ENCODE measurements at places on chromosomes 4 and X.

DNA sequence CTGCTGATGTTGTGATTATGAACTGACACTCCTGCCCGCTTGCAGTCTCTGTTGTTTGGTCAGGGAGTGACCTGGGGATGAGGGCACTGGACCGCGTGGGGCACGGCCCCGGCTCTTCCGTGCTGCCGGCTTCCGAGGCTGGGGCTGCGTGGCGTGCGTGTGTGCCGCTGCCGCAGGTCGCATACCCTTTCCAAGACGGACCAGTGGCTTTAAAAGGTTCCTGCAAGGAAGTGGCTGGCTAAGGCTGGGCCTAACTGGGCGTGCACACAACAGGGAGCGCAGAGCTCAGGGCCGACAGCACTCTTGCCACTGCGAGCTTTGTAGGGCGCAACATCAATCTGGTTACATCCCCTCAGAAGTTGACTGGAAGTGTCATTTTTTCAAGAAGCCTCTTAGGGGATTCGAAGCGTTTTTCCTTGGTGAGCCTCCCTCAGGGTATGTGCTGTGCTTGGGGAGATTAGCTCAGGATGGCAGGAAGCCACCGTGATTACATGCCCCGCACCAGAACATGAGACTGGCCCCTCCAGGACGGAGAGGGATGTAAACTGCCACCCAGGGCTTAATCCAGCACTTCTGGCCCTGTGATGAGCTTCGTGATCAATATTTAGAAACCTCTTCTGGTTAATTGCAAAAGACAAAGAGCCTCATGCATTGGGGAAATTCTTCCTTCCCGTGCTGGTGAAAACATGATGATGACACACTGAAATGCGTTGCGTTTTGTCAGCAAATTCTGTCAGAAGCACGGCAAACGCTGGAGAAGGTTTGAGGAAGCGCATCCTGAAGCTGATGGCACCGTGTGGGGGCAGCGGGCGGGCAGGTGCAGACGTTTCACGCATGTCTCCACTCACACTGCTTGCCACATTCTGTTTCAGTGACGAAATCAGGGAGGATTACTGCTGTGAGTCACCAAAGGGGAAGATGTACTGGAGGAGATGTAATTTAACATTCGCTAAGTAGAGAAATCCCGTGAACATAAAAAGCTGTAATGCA, 11.1 kb downstream of the MAEA start:
- no peak for DNase-seq

DNA sequence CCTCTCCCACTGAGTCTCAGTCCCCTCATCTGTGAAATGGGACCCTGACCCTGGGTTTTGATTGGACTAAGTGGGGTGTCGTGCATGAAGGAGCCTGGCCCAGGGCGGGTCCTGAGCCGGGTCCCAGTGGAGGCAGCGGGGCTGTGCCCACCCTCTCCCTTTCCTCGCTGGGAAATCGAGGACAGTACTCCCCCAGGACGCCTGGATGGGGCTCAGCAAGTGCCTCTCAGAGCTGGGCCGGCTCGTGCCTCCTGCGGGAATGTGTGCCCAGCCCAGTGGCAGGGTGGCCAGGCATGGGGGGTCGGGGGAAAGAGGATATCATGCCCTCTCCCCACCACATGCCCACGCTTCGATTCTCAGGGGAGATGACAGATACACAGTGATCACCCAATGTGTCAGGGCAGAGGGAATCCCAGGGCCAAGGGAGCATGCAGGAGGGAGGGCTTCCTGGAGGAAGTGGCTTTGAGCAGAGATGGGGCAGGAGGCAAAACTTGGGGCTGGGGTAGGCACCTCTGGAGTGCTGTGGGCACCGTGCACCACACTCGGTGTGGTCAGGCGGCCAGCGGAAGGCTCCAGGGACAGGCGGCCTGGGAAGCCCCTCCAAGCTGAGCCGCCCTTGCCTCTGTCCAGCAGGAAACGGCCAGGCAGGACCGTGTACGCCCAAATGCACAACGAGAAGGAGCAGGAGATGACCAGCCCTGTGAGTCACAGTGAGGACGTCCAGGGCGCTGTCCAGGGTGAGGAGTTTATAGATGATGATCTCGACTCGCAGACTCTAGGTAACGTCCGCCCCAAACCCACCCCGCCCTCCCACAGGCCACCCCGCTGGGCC, 203.0 kb downstream of the AFAP1 start:
- no peak for DNase-seq

- DNase-seq, result no peak
These were observed 119.7 kb downstream of the FRYL start for GRCh38 chr4:48660347-48660746.

DNA sequence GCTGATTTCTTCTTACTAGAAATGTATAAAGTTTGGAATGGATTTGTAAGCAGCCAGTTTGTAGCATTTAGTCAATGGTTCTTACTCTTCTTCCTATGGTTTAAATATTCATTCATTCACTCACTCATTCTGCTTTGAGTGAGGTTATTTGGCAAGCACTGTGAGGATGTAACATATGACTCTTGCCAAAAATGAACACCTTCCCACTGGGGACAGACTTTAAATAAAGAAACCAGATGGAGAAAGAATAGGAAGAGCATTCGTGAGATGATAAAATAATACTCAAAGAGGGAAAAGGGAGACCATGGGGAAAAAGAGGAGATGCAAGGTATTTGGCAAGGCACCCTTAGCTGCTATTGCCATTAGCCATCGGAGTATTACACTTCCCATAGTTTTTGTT, 586.1 kb downstream of the ADGRL3 start:
- no peak for DNase-seq

DNA sequence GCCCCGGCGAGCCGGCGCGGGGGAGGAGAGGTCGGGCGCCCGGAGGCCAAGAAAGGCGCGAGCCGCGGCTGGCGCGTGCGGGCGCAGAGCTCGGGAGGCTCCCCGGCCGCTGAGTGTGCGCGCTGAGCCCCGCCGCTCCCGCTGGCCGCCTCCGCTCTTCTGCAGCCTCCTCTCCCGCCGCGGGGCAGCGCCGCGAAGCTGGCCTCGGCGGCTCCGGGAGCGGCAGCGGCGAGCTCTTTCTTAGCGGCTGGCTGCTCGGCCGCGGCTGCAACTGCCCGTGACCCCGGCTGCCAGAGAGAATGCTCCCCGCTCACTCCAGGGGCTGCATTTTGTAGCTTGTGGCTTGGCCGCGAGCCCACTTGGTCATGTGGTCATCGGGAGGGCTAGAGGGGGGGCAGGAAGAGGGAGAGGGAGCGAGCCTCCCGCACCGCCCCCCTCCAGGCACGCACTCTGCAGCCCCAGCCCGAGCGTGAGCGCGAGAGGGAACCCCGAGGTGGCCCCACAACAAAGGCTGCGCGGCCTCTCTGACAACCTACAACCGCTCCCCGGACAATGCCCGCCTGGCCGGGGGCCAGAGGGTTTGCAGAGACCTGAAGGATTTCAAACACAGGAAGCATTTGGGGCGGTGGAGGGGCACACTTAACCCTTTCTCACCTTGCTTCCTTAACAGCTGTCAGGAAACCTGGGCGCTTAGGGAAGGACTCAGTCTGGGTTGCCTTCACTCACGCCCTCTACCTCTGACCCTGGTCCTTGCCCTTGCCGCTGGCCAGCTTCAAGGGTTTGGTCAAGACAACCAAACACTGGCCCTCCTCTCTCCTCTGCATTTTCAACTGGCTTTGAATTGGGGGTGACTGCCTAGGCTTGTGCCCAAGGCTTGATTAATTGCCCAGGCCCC, at the start of gene APLN:
Gene APLN, minus strand, starts transcription at position 305 of the 895 bp plus-strand sequence. CDS start 326 bp downstream, outside the sequence.
- DNase-seq, result no peak

DNA sequence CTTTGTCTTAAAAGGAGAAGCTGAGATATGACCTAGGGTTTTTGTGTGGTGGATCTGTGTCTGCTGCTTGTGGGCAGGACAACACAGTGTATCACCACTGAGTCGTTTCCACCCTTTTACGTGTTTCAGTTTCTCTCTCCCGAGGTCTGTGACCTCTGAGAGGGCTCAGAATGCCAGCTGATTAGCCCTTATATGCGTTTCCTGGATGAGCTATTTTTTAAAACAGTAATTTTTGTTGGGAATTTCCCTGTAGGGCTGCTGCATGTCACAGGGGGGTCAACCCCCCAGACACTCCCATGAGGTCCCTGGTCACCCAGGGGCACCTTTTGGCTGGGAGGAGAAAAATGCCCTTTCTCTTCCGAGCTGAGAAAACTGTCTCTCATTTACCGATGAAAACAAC, 170.4 kb upstream of the CASK start:
- DNase-seq, result no peak

GRCh38 chrX:136047016-136047642, 61.9 kb downstream of the SLC9A6 start:
- DNase-seq, result no peak

- DNase-seq, result no peak
These were observed 126.2 kb downstream of the MAPK10 start for GRCh38 chr4:86233681-86234080.

GRCh38 chr4:125168531-125168930, 146.2 kb upstream of the FAT4 start:
- no peak for DNase-seq

DNA sequence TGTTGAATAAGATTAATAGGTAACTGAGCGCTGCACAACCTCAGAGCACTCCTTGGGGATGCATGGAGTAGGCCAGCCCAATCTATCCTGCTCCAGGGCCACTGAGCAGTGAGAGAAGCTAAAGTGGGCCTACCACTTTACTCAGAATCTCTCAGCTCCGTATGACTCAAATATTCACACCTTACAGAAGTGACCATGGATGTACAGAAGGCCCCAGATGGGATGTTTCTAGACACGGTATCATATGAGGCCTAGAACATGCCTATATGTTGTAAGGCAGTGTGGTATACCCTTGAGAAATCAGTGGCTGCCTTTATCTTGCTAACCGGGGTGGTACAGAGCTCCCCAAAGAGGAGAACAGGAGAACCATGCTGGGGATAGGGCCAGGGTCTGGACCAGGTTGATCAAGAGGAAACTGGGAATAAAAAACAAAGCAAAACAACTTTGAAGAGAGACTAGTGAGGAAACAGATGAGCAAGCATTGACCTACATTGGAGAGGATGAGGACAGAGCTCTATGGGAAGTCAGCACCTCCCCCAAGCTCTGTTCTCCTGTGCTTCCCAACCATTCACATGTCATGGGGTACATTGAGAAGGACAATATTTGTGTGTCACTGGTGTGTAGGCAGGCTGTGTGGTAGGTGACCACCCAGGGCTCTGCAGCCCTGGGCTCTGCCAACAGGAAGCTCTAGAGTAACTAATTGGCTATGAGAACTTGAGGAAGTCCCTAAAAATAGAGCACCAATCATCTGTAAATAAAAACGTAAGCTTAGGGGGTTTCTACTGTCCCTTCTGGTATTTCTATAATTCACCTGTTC, 31.4 kb downstream of the HOPX start:
- DNase-seq, result no peak

DNA sequence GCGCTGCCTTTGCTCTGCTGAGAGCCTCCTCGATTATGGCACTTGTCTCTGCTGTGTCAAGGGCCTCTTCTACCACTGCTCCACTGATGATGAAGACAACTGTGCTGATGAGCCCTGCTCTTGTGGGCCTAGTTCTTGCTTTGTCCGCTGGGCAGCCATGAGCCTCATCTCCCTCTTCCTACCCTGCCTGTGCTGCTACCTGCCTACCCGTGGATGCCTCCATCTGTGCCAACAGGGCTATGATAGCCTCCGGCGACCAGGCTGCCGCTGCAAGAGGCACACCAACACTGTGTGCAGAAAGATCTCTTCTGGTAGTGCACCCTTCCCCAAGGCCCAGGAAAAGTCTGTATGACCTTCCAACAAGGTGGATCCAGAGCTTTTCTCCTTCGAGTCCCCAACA, 106.8 kb upstream of the VAMP7 start:
- DNase-seq, result no peak

DNA sequence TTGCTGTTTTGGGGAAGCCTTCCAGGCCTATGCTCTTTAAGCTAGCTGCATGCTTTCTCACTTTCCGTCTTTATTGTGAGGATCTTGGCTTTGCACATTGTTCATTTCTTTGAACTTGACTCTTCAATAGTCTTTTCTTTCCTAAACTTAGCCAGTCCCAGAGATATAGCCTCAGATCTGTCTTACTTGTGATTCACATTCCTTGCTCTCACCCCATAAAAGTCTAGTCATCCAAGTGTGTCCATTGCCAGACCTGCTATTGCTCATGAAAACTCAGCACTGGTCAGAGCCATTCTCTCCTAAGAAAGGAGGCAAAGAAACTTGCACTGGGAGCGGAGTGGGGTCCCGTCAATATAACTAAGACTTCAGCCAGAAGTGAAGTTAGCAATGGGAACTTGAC, 275.0 kb upstream of the CTSO start:
- no peak for DNase-seq

DNA sequence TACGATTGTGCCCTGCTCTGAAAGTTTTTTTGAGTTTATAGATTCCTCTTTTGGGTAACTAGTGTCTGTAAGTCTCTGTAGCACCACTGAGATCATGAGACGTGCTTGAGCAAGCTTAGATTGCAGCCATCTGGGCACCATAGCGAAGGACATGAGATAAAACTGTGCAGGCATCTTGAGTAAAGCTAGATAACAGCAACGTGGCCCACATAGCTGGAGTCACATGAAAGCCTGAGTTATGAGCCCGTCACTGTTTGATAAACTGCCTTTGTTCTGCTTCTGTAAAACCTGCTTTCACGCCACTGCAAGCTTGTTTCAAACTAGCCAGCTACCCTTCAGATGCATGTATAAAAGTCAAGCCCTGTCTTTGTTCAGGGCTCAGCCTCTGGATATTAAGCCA, 359.1 kb upstream of the CXorf51A start:
- no peak for DNase-seq

- DNase-seq, result no peak
These were observed 84.4 kb downstream of the STOX2 start for GRCh38 chr4:183989461-183989860.

GRCh38 chrX:135481696-135482179, 38.7 kb upstream of the INTS6L start:
- no peak for DNase-seq

DNA sequence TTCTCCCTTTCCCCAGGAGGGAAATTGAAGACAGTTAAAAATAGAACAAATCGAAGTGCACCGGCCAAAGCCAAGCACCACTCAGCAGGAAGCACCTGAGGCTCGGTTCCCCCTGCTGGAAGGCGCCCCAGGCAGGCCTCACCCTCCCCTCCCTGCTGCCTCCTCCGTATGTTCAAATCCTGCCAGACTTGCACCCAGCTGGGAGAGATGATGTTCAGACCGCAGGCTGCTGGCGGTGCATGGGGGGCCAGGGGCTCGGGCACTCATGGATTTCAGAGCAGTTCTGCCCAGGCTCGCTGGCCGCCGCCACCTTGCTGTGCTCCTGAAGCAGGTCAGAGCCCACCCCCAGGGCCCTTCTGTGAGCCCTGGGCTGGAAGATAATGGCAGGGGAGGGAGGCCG, 91.4 kb downstream of the DCTD start:
- DNase-seq, result no peak

DNA sequence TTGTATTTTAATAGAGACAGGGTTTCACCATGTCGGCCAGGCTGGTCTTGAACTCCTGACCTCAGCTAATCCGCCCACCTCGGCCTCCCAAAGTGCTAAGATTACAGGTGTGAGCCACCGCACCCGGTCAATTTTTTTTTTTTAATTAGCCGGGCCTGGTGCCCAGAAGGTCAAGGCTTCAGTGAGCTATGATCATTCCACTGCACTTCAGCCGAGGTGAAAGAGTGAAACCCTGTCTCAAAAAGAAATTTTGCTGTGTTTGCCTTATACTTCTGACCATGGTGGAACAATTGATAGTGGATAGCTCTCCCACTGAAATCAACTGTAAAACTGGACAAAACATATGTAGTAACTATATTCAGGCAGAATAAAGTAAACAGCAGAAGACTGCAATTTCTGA, 24.0 kb upstream of the SMIM14 start:
- DNase-seq, result no peak
